ENCODE measurements at places on chromosomes 2 and 18.

- no peak for DNase-seq
Observed at GRCh38 chr2:227374158-227374557, 4.9 kb downstream of the TM4SF20 start.

- no peak for DNase-seq
Observed at GRCh38 chr18:46332921-46333341, 228.7 kb downstream of the HAUS1 start.

GRCh38 chr2:145777914-145778313, 1258.0 kb upstream of the ZEB2 start:
- DNase-seq: no peak

- DNase-seq: no peak
Observed at GRCh38 chr2:234435836-234436481, 60.9 kb downstream of the ARL4C start.

GRCh38 chr2:75361486-75361885, 162.2 kb upstream of the TACR1 start:
- no peak for DNase-seq

DNA sequence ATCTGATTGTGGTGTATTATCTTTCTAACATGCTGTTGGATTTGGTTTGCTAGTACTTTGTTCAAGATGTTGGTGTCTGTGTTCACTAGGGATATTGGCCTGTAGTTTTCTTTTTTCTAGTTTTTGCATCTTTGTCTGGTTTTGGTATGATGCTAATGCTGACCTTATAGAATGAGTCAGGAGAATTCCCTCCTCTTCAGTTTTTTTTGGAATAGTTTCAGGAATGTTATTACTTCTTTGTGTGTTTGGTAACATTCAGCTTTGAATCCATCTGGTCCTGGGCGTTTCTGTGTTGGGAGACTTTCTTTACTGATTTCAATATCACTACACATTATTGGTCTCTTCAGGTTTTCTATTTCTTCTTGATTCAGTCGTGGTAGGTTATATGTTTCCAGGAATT, 124.2 kb upstream of the EPB41L5 start:
- DNase-seq: no peak

GRCh38 chr2:45681675-45682074, 30.2 kb downstream of the PRKCE start:
- no peak for DNase-seq

DNA sequence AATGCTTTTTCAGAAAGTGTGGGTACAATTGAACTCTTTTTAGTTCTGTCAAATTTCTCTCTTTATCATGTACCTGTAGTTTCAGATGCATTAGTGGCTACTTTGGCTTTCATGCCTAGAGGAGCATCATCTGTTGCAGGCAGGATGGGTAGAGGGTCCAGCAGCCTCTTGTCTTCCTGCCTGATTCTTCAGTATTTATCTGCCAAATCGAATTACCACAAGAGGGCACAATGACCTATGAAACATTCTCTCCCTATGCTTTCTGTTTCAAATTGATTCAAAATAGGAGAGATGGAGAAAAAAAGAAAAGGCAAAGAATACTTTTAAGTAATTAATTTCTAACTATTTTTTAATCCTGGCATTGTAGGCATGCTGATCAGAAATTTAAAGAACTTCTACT, 477.2 kb downstream of the TRIB2 start:
- DNase-seq: no peak

DNA sequence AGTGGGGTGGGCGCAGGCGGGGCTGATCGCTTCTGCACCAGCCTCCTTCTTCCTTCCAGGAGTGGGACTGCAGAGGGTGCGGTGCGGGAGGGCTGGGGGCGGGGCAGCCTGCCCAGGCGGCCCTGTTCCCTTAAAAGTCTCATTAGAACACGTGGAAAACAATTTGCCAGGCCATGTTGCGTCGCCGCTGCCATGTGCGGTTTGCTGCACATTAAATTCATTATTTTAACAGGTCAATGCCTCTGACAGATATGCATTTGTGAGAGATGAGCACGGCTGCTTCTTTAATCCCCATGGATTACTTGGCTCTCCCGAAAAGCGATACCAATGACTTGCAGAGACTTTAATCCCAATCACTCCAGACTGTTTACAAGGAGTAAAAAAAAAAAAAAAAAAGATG, 139.0 kb downstream of the CELF4 start:
- no peak for DNase-seq

DNA sequence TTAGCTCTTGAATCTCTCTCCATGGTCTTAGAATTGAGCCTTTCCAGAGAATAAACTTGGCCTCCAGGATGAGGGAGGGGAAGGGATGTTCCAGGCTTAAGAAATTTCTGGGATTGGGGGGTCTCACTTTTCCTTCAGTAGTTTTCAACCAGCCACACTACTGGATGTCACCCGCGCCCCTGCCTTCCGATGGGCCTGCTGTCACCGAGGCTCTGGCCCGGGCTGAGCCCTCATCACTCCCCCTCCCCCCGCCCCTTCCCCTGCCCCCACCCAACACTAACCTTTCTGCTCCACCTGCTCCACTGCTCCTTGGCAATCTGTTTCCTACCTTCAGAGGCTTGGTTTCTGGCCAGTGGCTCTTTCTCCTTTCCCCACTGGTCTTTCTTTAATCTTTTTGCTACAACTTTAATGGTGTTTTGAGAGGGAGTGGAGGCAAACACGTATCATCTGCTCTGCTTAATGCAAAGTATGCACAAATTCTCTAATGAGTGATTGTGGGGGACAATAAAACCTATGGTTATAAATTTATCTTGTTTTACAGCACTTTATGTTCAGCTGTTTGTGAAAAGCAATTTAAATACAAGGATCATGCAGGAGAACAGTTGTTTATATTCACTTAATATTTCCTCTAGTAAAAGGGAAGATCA, 155.1 kb downstream of the WDSUB1 start:
- DNase-seq: no peak

DNA sequence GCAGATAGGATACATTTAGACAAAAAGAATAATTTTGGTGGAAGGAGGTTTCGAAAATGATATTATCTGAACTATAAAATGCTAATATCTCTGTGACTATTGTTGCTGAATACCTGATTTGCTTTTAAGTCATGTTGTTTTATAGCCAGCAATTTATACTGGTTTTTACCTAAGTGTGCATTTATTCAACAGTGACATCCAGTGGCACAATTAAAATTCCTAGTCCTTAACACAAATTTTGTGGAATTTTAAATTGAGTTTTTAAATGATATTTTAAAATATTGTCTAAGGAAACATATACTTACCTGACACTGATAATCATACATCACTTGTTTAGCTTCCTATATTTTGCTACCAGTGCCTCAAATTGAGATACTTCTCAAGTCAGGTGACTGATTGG, 144.8 kb downstream of the ARHGAP28 start:
- DNase-seq: no peak

GRCh38 chr2:28199995-28200679, 192.5 kb upstream of the FOSL2 start:
- no peak for DNase-seq

- DNase-seq: no peak
Observed at GRCh38 chr2:28640908-28641300, 110.7 kb upstream of the PPP1CB start.

DNA sequence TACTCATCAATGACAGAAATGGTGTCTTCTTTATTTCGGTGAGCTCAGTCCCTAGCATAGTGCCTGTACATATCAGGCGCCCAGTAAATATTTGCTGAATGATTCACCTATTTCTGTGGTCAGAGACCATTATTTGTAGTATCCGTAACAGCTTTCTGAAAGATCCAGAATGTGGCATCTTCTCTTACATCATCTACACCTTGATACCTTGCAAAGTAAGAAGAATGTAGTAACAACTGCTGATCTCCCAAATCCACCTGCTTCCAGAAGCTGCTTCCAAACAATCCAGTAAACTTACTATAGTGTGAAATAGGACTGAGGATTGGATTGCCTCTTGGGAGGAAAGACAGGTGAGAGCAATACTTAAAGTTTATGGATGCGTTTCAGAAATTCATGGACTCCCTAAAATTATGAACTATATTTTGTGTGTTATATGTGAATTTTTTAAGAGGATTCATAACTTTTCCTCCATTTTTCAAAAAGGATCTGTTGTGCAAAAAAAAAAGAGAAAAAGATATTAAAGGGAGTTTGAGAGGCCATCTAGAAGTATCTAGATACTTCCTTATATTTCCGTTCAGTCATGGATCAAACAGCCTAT, 945 bp upstream of the ASXL2 start:
- no peak for DNase-seq

- peak; percentile 92 for DNase-seq
Observed at GRCh38 chr18:22169011-22169888, at the start of gene GATA6. GATA6 (plus strand) TSS chr18:22169589; CDS start chr18:22171145, 1,556 bp downstream.

- DNase-seq: no peak
Observed at GRCh38 chr2:119947535-119947934, 65.3 kb upstream of the EPB41L5 start.

DNA sequence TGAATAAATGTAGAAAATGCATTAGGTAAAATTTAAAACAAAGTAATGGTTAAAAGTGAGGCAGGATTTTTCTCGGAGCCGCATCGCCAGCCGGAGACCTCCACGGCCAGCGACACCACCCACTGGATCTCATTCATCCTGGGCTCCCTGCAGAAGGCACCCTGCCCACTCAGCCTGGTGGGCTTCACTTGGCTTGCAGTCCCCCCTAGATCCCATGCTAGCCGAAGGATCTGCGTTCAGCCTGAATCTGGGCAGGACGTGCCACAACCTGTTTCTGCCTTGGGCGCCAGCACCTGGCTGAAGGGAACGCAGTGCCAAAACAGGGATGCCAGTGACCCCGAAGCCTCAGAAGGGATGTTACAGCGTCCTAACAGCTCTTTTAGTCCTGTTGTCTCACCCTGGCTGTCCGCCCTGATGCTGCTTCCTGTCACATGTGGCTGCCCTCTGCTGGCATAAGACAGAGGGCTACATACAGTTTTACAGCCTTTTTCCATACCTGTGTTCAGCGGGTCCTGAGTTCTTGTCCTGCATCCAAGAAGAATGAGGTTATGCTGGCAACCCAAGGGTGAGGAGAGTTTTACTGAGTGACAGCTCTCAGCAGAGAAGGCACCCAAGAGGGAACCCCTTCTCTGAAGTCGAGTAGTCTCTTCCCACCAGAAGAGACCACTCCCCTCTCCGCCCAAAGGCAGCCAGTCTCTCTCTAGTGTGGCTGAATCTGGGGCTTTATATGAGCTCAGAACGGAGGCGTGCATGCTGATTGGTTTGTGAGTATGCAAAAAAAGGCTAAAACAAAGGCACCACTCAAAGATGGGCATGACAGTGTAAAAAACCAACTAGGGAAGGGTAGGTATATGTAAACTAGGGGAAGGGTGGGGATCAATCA, 173.1 kb upstream of the GYPC start:
- no peak for DNase-seq

- peak; percentile 16 for DNase-seq
Observed at GRCh38 chr2:205133544-205133943, 548.8 kb upstream of the NRP2 start.

DNA sequence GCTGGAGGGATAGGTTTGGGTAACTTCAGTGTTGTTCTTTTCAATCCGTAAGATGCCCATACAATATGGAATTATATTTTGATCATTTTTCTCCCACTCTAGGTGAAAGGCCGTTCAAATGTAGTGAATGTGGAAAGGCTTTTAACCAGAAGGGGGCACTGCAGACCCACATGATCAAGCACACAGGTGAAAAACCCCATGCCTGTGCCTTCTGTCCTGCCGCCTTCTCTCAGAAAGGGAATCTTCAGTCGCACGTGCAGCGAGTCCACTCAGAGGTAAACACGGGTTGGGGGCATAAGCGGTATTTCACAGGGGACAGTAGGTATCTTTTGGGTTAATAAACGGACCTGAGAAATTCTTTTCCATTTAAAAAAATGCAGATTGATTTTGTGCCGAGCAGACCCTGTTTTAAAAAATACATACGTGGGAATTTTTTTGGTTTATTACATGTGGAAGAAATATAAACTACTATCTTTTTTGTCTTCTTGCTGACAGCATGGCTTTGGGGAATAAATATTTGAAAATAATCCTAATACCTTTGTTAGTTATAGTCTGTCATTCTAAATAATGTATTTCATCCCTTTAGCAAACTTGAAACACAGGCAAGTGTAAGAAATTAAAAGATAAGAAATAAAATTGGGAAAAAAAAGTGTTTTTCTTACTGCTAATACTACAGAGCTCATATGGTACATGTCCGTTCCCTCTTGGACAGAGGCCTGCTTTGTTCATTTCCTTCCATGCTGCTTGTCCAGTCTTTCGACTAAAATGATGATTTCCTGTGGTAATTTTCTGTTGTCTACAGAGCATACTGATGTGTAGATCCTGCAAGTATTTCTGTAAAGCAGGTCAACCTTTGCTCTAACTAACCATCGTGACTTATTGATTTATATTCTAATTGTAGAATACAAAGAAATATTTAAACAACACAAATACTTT, 53.3 kb downstream of the ZNF236 start:
- DNase-seq: no peak

DNA sequence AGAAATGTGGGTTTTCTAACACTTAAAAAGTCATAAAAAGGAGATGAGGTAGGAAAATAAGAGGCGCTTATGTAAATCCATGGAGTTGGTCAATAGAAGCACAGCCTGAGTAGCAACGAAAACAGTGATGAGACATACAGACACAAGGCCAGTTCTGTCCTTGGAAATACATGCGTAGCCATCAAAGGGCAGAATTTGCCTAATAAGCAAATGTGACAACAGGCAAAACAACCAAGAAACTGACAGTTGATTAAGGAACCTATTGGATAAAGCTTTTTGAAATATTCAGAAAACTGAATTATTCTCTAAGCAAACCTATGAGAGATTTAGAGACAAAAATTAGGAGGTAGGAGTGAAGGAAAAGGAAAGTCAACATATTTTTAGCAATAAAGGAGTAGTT, 586.3 kb downstream of the PLCL1 start:
- no peak for DNase-seq

GRCh38 chr2:134815741-134816140, 22.7 kb upstream of the ACMSD start:
- no peak for DNase-seq

DNA sequence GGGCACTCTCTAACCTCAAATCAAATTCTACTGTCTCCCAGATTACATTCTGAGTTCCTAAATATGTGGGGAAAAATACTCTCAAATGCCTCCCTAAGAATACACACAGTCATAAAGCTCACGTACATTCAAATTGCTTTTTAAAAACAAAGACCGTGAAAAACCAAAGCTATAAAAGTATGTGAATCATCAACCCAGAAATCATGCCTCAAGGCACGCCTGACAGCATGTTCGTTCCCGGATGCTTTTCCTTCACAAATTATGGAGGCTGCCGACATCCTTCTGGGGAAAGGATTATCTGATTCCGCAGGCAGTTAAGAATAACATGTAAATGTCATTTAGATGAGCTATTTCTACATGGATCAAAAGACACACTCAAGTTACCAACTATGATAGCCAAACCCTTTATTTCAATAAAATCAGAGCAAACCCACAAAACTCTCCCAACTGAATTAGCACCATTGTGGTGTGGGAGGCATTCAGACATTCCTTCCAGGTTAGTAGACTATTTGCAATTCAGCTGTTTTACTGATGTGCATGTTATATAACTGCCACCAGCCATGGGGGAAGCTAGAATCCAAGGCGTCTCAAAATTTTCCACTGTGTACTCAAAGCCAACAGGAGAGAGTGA, 398.2 kb upstream of the TRIB2 start:
- DNase-seq: no peak

DNA sequence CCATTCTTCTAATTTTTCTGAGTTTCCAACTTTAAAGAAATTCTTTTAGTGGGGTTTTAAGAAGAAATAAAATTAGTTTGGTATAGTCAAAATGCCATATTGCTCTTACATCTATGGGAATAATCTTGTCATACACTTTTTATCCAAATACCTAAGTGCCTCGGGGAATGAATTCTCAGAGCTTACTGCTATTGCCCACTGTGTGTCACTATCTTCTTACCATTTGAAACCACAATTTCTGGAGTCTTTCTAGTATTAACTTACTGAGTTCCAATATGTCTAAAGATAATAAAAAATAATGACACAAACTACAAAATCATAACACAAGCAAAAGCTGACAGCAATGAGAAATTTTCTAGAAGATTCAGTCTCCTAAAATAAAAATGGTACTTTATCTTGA, 23.7 kb upstream of the DNAH6 start:
- no peak for DNase-seq
